Kidney capillary endothelial cell (primary cell): ENCODE measurements at places on chromosomes 16 and 17.

- peak; percentile 43 for DNase-seq
These were observed 597 bp downstream of the OVCA2 start for GRCh38 chr17:2042390-2042847.

DNA sequence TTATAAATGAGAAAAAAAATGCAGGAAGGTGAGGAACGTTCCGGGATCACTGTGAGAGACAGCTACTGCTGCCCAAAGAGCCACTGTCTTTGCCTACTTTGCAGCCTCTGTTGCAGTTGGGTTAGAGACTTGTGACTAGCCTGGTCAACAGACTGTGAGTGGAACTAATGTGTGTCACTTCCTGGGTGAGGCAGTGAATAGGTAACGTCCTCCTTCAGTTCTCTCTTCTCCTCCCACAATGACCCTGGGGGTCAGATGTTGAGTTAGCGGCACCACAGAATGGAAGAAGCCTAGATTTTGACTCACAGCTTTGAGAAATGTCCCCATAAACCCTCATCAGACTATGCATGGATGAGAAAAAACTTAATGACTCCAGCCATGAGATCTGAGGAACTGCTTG is 5.2 kb downstream of the C16orf46 start:
- DNase-seq: no peak

- no peak for DNase-seq
These were observed 315.1 kb upstream of the EEF2KMT start for GRCh38 chr16:5412731-5413130.

DNA sequence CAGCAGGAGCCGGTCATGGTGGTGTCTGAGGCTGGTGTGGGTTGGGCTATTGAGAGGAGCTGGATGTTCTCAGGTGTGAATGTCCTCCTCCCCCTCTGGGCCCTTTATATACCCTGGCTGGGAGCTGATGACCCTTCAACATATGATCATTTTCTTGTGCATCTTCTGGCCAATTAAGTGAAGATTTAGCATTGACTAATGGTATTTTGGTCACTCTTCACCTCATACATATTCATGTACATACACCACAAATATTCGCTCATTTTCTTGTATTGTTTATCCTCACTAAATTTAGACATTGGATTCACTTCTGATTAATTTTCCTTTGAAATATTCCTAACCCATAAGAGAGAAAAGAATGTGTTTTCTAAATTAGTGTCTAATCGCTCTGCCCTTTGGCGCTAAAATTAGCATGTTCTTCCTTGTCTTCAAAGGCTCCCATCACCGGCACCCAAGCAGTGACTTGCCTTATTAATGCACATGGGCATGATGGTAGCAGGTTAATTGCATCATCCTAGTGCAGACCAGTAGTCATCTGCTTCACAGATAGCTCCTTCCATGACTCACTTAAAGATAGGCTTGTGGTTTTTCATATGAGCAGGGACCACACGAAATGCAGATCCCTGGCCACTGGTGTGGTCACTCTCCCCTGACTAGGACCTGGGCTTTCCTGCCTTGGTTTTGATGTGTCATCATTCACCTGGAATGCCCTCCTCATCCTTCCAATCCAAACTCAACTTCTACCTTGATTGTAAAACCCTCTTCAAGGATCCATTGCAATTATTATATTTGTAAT is at the start of gene KRTAP2-4:
KRTAP2-4 (minus strand) TSS at position 51 of the 796 bp plus-strand sequence; CDS start at position 17, 34 bp downstream.
- DNase-seq: no peak

DNA sequence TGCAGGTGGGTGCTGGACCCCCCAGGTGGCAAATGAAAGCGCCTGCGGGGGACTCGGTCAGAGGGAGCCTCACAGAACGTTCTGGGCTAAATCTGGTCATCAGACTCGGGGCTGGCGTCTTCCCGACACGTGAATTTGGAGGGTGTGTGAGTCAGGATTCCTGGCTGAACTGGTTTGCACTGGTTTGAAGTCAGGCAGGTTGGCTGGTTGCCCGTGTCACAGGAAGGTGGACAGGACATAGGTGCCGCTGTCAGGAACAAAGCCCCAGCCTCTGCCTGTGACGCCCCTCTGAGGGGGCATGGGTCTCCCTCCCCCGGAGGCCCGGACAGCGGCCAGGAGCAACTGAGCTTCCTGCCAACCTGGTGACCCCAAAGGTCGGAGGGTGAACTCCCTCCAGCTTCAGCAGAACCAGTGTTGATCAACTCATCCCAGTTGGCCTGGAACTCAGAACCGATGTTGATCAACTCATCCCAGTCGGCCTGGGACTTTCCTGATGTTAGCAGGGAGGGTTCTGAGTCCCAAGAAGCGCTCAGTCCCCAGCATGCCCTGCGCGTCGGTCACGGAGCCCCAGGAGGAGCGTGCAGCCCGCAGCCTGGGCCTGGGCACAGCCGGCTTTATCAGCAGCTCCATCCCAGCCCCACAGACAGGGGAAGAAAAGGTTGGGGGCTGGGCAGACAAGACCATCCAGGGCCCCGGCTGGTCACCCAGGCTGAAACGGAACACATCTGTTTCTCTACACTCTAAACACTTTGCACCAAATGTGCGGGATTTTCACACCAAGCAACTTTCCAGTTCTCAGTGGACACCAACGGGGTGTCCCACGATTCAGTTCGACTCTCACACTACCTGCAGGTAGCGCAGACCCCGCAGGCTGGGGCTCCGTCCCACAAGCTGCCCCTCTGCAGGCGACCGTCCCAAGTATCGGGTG is 14.4 kb upstream of the METRNL start:
- no peak for DNase-seq

GRCh38 chr17:80917716-80918560 is 73.7 kb upstream of the CHMP6 start:
- DNase-seq: no peak

DNA sequence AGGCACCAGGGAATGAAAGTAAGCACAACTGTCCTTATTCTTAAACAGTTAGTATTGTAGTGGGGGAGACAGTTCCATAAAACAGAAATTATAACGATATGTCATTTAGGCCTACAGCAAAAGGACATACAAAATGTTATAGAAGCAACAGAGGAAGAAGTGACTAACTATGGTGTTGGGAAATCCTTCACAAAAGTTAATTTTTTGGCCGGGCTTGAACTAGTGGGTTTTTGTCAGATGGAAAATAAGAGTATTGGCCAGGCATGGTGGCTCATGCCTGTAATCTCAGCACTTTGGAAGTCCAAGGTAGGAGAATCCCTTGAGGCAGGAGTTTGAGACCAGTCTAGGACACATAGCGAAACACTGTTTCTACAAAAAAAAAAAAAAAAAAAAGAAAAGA is 127.8 kb downstream of the SSH2 start:
- no peak for DNase-seq

- DNase-seq: no peak
These were observed 543 bp downstream of the TMUB2 start for GRCh38 chr17:44187131-44187899.

DNA sequence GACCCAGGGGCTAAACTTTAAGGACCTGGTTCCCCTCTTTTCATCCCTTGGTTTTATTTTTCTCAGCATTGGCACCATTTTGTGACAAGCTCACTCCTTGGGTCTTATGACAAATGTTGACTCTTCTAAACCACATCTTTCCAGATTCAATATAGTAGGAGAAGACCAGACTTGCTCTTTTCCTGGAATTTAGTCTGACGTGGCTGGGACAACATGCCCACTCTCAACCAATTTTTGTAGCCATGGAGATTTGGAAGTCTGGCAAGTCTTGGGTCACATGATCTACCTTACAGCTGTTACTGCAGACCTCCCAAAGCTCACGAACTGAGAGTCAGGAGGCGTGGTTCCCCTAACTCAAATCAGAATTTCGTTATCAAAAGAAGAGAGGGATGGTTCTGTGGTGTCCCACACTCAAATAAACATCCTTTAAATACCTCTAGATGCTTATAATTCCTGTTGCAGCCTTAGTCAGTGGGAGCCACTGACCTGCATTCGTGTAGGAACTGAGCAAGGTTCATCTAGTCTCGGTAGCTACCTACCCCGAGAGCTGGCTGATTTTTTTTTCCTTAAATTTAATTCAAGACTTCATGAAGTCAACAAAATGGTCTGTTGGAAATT is 683.5 kb downstream of the MAF start:
- DNase-seq: no peak

- DNase-seq: no peak
These were observed 35.7 kb upstream of the CCL2 start for GRCh38 chr17:34219405-34219804.

GRCh38 chr16:2189252-2189893 is 7.0 kb downstream of the CASKIN1 start:
- no peak for DNase-seq

GRCh38 chr17:79187186-79187585 is 112.6 kb downstream of the ENGASE start:
- DNase-seq: no peak

GRCh38 chr17:7557775-7558543 is 591 bp upstream of the TNFSF13 start:
- DNase-seq: no peak

- DNase-seq: peak; percentile 78
These were observed 4.4 kb downstream of the CD19 start for GRCh38 chr16:28935924-28936783.

- no peak for DNase-seq
These were observed 243.5 kb downstream of the GSG1L start for GRCh38 chr16:27819881-27820610.

- peak; percentile 41 for DNase-seq
These were observed 39.5 kb downstream of the VMP1 start for GRCh38 chr17:59746849-59747445.

GRCh38 chr16:12837291-12837690 is 33.6 kb upstream of the CPPED1 start:
- no peak for DNase-seq

- no peak for DNase-seq
These were observed 20.3 kb downstream of the TMEM235 start for GRCh38 chr17:78251773-78252103.

- no peak for DNase-seq
These were observed 3.5 kb upstream of the CDYL2 start for GRCh38 chr16:80807906-80808305.

GRCh38 chr17:1786708-1787107 is 24.8 kb downstream of the SERPINF1 start:
- DNase-seq: no peak

DNA sequence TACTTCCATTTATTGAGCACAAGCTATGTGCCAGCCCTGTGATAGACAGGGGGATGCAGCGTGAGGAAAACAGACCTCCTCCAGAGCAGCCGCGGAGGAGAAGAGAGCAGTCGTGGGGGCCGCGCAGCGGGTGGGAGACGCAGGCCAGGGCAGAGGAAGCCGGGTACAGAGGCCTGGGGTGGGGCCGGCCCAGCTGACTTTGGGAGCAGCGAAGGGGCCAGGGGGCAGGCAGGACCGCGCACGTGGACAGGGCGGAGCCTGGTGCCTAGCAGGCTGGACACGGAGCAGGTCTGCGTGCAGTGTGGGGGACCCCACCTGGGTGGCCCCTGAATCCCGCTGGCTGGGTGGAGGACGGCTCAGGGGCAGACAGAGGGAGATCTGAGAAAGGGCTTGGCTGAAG is 46.2 kb downstream of the ZFPM1 start:
- DNase-seq: no peak

DNA sequence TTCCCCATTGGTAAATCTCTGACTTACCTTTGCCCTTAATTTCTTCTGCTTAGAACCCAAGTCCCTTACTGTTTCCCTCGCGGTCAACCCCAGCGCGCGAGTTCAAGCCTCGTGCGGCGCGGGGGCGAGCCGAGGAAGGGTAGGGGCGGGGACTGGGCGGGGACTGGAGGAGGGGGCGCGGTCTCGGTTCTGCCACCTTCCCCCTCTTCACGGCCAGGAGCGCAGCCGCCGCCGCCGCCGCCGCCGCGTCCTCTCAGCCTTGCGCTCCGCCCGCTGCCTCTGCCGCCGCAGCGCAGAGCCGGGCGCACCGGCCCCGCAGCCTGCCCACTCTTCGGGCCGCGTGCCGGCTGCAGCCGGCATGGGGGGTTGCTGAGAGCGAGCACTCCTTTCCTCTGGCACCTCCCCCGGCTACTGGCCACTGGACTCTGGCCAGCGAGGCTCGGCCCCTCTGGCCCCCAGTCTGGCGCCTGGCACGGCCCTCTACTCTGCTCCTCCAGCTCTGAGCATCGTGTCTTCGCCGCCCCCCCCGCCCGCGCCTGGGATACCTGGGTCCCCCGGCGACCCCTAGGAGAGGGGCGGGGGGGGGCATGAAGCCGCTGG is at the start of gene RAPGEFL1:
RAPGEFL1 (plus strand) TSS at position 196 of the 600 bp plus-strand sequence; CDS start at position 588, 392 bp downstream.
- peak; percentile 39 for DNase-seq

DNA sequence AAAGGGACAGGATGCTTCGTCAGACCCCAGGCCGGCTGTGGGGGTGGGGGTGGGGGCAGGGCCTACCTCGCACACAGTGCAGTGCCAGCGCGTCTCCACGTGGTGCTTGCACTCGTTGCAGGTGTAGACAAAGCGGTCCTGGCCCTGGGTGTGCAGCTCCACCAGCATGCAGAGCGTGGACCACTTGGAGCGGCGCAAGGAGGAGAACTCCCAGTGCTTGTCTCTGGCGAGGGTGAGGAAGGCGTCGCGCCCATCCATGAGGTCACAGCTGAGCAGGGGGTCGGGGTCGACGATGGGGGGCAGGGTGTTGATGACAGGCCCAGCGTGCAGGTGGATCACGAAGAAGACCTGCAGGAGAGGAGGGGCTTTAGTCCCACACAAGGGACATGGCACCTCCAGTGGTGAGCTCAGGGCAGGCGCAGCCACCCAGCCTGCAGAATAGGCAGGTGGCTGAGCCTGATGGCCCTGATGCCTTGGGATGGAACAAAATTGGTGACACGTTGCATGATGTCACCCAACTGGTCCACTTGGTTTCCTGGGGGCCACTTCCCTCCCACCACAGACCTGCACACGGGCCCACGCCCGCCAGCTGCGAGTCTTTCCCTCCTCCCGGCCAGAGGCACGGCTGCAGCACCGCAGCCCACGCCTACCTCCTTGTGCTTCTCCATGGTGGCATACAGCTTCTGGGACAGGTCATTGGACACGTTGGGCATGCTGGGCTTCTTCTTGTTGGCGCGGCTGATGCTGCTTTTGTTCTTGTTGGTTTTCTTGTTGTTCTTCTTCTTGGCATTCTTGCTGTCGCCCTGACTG is 14.0 kb upstream of the TRAP1 start:
- no peak for DNase-seq

GRCh38 chr16:8572919-8573724 is 17.2 kb downstream of the TMEM114 start:
- DNase-seq: peak; percentile 22

DNA sequence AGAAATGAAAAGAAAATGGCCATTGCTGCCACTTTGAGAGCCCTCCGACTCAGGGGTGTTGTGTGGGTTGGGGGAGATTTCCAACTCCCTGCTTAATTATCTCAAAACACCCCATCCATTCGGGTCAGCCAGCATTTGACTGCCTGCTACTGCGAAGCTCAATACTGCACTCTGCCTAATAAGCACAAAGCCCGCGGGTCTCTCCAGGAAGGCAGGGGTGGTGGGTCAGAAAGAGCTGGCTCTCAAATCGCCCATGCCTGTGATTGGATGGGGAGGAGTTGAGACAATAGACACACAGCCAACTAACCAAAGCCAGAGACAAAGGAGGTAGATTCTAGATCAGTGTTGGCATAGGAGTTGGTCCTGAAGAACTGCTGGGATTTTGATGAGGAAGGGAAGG is 2.3 kb upstream of the XAF1 start:
- peak; percentile 52 for DNase-seq

- DNase-seq: peak; percentile 15
These were observed 82.1 kb upstream of the CCL1 start for GRCh38 chr17:34445101-34445500.

GRCh38 chr16:80440667-80441066 is 100.1 kb upstream of the DYNLRB2 start:
- DNase-seq: no peak

- peak; percentile 53 for DNase-seq
These were observed 561 bp downstream of the ZNF423 start for GRCh38 chr16:49855280-49855821.

GRCh38 chr17:82088838-82089722 is 9.0 kb downstream of the FASN start:
- DNase-seq: no peak

- no peak for DNase-seq
These were observed 47.2 kb upstream of the RASL10B start for GRCh38 chr17:35684055-35684802.
